T-helper 17 cell (primary cell): ENCODE measurements at places on chromosomes 4 and X.
A peak's percentile ranks its signal among the peaks of the same experiment; 100 is the strongest.

- no peak for DNase-seq
Measured at GRCh38 chr4:82921795-82922194, 21.3 kb downstream of the THAP9 start.

DNA sequence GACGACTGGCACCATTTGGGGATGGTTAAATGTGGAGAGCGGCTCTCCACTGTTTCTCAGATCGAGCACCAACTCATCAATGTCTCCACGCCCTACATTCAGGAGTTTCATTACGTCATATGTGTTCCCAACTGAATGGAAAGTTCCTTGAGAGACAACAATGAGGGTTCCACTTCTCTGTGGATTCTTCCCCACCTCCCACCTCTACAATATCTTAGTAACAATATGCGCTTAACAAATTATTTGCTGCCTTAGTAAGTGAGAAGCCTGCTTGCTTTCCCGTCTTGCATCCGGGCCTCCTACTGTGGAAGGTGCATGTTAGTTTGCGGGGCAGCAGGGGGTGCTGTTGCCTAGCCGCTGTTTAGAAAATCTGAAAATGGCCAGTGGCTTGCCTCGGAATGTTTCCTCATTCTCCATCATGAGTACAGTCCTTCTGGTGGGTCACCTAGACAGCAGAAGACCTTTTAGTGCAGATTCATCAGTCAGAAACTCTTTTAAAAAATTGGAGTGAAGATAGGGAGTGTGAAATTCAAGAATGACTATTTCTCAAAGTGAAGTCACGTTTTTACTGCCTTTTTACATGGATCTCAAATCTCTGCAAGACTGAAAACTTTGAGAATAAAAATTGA lies 55.7 kb downstream of the PHOX2B start:
- DNase-seq = no peak

DNA sequence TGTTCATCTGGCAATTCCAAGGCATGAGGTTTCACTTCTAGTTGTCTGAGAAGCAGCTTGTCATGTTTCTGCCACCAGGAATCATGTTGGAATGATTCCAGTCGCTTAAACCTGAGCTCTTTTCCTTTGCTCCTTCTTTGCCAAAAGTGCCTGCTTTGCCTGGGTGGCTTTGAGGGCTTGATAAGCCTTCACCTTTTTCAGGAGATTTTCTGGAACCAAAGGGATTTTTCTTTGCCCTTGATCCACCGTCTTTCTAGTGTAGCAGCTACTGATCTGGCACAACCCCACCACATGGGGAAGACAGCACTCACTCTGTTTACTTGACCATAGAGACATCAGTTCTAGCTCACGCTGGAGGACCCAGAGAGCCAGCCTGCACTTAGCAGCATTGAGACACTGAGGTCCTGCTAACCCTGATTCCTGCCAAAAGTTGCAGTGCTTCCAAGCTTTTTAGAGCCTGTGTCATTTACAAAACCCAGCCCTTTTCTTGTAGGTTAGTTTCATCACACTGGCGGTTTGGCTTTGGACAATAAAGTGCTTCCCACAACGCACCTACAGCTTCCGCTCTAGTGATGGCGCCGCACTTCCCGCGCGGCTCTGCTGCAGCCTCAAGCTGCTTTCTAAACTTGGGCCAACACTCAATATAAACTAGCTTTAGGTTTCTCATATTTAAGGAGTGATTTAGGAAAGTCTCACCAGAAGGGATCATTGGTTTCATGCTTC lies 7.3 kb upstream of the CCNI start:
- DNase-seq = no peak

- DNase-seq = no peak
Measured at GRCh38 chr4:182825003-182825402, 92.2 kb downstream of the DCTD start.

DNA sequence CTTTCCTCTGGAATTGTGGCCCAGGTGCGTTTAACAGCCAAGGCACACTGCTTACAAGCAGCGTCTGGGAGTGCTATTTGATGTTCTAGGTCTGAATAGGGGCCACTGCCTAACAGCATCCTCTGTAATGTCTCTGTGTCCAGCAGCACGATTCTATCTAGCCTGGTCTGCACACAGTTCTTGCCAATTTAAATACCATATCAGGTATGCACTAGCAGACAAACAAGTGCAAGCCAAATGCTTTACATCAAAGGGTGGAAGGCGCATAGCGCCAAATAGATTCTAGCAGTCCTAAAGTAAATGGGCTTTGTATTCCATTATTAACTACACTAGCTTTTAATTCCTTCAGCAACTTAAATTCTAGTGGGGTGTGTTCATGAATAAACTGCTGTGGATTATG lies 15.8 kb upstream of the UGDH start:
- no peak for DNase-seq

- DNase-seq = no peak
Measured at GRCh38 chr4:41466249-41466648, 71.7 kb upstream of the LIMCH1 start.

DNA sequence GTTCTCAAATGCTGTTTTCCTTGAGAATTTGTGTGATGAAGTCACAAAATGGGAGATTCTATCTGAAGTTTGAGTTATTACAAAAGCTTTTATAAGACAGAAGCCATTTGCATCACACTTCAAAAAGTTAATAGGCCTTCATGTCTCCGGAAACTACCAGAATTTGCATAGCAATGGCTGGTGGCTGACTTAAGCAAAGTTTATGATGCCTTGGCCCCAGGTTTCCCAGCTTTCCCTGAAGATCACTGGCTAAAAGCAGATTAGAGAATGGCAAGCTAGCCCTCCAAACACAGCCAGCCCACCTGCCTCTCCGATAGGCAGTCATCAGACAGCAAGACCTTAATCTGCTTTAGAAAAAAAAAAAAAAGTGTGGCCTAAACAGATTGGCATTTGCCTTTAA lies 197.8 kb downstream of the HS3ST1 start:
- DNase-seq = no peak

GRCh38 chrX:75131973-75132627 lies 24.0 kb downstream of the ABCB7 start:
- no peak for DNase-seq

DNA sequence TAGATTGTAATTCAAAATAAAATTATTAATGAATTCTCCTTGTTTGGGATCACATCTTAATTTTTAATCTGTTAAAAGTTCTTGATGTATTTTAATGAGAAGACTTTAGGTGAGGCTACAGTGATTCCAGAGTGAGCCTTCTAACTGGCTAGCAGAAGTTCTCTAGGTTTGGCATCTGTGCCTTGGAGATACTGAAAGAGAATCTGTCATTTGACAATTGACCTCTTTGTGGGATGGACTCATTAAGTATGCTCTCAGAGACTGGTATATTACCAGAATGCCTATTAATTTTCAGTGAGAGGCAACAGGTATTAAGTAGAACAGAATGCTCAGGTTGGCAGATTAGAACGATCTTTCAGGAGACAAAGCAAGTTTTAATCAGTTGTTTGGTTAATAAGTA lies 10.2 kb downstream of the CCNG2 start:
- DNase-seq = no peak

- no peak for DNase-seq
Measured at GRCh38 chr4:162497564-162498167, 333.9 kb upstream of the FSTL5 start.

GRCh38 chr4:23931489-23931830 lies 41.6 kb upstream of the PPARGC1A start:
- no peak for DNase-seq

DNA sequence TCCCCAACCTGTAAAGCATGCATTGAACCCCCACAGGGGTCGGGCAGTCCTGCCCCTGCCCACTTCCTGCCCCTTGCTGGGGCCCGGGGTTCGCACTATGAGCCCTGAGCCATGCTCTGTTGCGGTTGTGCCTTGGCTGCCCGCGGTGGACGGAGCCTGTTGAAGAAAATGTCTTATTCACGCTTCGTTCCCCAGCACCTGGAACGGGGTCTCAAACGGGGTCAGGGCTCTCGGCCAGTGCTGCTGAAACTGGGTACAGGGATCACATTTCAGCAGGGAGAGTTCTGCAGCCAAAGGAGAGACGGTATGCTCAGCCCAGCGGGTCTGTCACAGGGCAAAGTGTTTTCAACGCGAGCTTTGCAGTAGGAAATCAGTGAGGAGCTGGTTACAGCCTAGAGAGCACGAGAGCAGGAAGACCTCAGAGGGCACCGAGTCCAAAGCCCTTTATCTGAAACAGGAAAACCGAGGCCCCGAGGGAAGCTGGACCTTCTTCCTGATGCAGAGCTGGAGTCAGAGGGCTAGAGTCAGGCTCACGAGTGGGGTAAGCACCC lies 46.3 kb upstream of the AFAP1 start:
- DNase-seq = no peak

DNA sequence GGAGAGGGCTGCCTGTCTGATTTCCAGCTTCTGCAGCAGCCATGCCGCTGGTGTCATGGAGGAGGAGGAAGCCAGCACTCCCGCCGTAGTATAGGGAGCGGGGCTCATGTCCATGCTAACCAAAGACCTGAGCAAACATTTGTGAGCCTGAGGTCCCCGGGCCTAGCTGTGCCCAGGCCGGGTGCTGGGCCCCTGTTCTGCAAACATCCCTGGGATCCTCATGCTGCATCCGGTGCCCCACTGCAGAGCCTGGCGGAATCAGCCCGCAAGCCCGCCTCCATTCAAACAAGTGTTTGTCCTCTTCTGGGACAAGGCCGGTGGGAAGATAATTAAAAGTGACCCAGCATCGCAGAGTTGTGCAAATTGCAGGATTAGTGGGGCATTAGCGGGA lies 106.3 kb downstream of the SORCS2 start:
- no peak for DNase-seq

DNA sequence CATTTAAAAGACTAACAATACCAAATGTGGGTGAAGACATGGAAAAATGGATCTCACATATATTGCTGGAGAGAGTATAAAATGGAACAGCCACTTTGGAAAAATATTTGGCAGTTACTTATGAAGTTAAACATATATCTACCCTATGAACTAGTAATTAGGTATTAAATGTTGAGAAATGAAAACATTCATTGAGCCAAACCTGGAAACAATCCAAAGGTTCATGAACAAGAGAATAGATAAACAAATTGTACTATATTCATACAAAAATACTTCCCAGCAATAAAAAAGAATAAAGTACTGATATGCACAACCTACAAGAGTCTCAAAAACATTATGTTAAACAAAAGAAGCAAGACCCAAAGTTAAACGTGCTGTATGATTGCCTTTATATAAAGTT lies 4.0 kb upstream of the EGF start:
- no peak for DNase-seq

GRCh38 chr4:172521248-172521647 lies 647.4 kb upstream of the GALNT7 start:
- DNase-seq = no peak

GRCh38 chr4:1518997-1519700 lies 112.9 kb upstream of the NKX1-1 start:
- DNase-seq = no peak

- DNase-seq = peak; percentile 55
Measured at GRCh38 chrX:120308959-120309872, 2.0 kb downstream of the TMEM255A start.

GRCh38 chrX:8773117-8773516 lies 28.1 kb downstream of the FAM9A start:
- no peak for DNase-seq

- DNase-seq = no peak
Measured at GRCh38 chr4:16263056-16263455, 36.8 kb upstream of the TAPT1 start.

DNA sequence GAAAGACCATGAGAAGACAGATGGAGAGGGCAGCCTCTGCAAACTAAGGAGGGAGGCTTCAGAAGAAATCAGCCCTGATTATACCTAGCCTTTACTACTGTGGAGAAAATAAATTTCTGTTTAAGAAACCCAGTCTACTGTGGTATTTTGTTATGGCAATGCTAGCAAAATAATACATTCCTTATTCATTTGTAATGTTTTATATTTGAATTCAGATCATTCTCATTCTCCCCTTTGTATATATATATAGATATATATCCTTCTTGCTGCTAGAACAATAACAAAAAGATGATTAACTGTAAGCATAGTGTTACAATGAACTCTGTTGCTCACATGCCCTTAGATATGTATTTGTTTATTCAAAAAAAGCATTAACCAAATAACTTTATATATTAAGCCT lies 22.5 kb downstream of the DMD start:
- no peak for DNase-seq

DNA sequence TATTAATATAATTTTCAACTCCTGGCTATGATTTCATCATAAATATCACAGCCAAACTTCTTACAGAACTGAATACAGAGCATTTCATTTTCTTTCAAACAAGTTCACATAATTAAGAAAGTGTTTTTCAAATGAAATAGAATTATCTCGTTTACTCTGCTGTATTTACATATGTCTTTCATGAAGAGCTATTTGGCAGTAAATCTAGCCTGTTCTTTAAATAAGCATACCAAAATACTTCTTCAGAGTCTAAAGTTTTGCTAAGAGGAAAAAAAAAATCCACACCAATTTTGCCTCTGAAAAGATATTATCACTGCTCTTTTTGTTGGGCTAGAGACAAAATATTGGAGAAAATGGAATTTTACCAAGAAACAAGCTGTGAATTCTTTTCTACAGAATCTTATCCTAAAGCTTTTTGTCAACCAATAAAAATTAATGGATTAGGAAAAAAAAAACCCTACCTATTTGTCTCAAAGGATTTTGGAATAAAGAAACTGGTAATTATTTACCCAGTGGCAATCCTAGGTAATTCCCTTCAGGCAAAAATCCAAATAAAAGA lies 287.9 kb upstream of the NR3C2 start:
- no peak for DNase-seq

DNA sequence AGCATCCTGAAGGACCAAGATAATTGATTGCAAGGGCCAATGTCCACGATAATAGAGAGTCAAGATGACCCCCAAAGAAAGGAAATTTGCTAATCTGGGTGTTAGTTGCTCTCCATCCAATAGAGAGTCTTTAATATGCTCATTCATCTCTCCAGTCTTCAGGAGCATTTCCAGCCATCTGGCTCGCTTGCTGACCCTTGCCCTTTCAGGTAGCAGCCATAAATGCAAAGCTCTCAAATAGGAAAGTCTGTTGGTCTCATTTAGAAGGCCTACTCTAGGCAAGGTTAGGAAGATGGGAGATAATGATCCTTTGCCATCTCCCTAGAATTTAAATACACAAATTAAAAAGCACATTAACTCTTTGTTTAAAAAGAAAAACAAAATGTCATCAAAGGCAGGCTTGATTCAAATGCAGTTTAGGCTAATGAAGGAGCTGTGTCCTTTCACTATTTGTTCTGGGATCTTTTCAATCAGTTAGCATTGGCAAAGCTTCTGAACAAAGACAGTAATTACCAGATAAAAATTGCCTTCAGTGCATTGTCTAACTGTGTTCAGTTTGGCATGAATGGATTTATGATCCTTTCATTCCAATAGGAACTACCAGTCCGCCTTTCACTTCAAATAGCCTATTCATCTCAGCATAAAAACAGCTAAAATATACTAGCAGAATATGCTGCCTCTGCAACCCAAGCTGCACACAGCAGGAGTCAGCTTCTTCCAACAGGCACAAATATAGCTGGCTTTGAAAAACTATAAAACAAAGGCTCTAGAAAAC lies 49.6 kb upstream of the ATXN3L start:
- DNase-seq = no peak

DNA sequence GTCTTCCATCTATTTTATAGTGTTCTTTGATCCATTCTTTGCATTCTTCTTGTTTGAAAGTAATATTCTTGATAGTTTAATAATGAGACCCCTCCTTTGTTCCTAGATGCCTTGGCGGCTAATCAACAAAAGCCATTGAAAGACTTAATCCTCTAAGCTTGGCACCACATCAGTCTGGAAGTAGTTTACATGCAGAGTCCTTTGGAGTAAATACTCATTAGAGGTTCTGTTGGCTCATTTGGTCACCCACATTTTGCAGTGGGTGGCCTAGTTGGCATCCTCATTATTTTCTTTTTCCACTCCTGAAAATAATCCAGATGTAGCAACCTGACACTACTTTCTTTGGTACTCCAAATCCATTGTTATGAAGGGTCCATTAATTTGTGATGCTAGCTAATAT lies 64.5 kb downstream of the DKK2 start:
- DNase-seq = no peak
